CD4-positive, alpha-beta T cell treated with Interleukin-17A for 1 hour (primary cell): ENCODE measurements at places on chromosomes 1 and 21.
A peak's percentile ranks its signal among the peaks of the same experiment; 100 is the strongest.

GRCh38 chr1:63322114-63322943, at the start of gene FOXD3:
TSS of gene FOXD3 (plus strand) at chr1:63322567. CDS start at chr1:63323059, 492 bp downstream.
- DNase-seq: peak; percentile 22

- DNase-seq: no peak
These were observed 45.8 kb upstream of the TTC34 start for GRCh38 chr1:2847086-2847985.

- peak; percentile 58 for DNase-seq
These were observed 24.8 kb downstream of the LEMD1 start for GRCh38 chr1:205396967-205397616.

- no peak for DNase-seq
These were observed 45.2 kb upstream of the KCNA3 start for GRCh38 chr1:110719908-110720307.

DNA sequence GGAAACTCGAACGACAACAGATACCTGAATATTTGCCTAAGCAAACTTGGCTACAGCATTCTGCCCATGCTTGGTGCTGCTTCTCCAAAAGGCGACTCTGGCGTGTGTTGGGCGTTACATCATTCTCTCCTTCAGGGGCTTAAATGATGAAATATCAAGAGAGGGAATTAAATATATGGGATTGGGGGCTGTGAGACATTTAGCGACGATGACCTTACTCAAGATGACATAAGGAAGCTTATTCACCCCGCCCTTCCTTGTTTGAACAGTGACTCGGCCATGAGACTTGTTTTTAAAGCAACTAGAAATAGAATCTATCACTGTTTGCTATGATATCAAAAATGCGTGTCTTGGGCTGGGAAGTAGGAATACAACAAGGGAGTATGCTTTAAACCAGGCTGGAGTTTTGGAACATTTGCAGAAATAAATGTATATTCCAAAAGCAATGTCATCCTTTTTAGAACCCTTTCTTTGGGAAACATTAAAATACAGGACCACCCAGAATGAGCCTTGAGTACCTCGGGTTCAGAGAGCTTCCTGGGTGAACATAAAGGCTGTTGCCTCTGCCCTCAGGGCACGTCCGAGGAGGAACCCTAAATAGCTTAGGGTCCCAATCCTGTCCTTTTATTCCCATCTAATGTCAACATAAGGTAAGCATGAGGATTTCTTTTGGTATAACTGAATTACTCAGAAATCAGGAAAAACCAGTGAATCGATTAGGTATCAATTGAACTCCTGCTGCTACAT, 123.3 kb upstream of the SLC45A1 start:
- no peak for DNase-seq

- DNase-seq: no peak
These were observed 108.7 kb downstream of the TLR5 start for GRCh38 chr1:223034270-223034798.

DNA sequence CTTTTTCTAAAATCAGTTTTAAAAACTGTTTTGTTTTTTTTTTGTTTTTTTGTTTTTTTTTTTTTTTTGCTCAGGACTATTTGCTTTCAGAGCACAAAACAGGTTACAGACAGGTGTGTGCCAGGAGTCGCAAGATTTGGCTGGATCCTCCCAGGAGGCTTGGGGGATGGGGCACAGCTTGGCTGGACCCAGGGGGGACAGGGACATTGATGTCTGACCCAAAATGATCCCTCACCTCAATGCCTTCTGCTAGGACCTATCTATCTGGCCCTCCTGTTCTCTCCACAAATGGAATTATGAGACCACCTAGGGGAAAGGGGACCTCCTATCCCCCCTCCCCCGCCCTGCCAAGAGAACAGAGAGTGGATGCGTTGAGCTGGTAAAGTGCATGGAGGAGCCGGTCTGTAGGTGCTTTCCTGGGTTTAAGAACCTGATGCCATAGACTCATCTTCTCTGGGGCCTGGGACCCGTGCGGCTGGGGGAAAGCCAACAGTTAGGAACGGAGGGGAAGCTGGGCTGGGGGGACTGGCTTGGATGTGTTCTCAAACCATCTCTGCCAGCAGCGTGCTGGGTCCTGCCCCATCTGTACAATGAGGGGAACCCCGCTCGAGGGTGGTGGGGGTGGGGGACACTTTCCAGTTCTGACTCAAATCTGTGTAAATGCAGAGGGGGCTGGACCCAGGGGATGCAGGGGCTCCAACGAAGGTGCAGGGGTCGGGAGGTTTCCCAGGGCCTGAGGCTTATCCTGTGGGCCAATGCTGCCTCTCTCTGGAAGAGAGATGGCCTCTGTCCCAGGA, 28.9 kb downstream of the RUNX3 start:
- DNase-seq: no peak

GRCh38 chr1:230072866-230073265, 5.8 kb downstream of the GALNT2 start:
- DNase-seq: no peak

DNA sequence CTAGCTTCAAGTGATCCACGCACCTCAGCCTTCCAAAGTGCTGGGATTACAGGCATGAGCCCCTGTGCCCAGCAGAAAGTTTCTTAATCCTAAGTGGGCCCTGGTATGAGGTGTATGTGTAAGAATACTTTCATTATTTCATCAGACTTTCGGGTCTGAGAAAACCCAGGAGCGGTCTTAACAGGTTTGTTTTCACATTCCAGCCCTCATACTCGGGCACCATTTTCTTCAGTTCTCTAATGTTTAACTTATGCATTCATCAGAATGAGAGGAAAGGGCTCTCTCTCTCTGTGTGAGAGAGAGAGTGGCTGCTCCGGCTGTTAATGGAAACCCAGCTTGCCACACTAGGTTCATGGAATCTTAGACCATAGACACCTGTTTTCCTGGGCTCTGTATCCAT, 4.2 kb upstream of the PADI1 start:
- DNase-seq: no peak

DNA sequence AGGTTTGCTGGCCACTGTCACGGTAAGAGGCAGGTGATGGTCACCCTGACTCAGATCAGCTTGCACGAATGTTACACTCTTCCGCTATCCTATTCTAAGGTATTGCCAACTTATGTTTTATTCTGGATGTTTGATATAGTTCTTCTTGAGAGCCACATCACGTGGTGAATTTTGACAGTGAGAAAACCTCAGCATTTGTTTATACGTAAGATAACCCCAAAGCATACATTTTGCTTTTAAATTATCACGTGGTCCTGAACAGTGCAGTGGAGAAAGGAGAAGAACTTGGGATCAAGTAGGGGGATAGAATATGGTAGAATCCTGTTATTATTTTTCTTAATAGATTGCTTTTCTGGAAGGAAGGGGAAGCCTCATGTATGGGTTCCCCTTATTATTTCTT, 16.6 kb downstream of the ATP1A1 start:
- DNase-seq: no peak

DNA sequence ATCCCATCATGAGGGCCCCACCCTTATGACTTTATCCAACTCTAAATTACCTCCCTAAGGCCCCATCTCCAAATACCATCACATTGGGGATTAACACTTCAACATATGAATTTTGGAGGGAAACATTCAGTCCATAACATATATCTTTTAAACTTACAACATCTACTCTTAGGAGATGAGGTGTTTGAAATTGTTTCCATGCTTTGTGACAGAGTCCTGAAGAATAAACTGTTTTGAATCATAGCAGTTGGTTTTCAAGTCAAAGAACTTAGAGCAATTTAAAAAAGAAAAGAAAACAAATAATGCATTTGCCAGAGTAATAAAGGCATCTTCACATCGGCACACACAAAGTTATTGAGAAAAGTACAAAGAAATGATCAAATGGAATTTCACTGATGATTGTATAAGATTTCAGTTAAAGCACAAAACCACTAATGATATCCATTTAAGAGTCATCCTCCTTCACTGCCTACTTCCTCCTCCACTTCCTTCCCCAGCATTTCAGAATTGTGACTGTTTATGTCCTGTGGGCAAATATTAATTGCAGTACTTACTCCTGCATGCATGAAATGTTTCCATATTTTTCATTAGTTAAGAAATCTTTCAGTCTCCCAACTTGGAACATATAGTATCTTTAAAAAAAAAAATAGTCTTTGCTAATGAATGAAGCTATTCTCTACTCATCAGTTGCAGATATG, 202.0 kb downstream of the LRRC40 start:
- DNase-seq: no peak

- no peak for DNase-seq
These were observed 1.2 kb downstream of the TSEN15 start for GRCh38 chr1:184052750-184053149.

- DNase-seq: no peak
These were observed 4.8 kb upstream of the COX20 start for GRCh38 chr1:244830639-244831038.
